Mesangial cell (primary cell): ENCODE measurements at places on chromosomes 7 and 10. TPM values are rescaled to one million over a fixed set of nuclear protein-coding genes. Genes with fewer than 3 reads are reported as not detected.

Gene PTN
- 11.6 and 13.8 TPM in 2 replicates for total RNA-seq

Gene TBX20
- not detected in 2 replicates for total RNA-seq

Gene PGAM2
- 0.25 TPM in 1 of 2 replicates, not detected in the other for total RNA-seq

Gene CNNM2
- total RNA-seq, result 2.1 and 7.9 TPM in 2 replicates
